ENCODE measurements at places on chromosomes 5 and 9.

- no peak for DNase-seq
- H3K27me3 ChIP-seq, result no peaks in the 10 kb centered on the region
Observed at GRCh38 chr9:6788162-6789016, 30.6 kb downstream of the KDM4C start.

- no peak overlapping the region for H3K4me3 ChIP-seq
- peak overlapping the region; percentile 72 for H3K27ac ChIP-seq
- H3K27me3 ChIP-seq, result no peaks in the 10 kb centered on the region
Observed at GRCh38 chr5:172925336-172925948, 33.8 kb upstream of the RPL26L1 start.

DNA sequence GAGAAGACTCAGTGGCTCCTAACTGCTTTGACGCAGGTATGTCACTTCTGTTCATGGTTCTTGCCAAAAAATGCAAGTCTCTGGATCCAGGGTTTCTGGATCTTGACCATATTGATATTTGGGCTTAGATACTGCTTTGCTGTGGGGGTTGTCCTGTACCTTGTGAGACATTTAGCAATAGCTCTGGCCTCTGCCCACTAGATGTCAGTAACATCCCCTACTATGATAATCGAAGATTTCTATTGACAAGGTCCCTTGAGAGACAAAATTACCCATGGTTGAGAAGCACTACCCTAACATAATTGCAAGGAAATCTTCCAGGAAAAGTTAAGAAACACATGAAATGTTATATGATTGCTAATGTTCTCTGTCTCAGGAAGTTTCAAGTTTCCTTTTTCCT lies 285.4 kb downstream of the TMEM232 start:
- DNase-seq, result no peak
- H3K27me3 ChIP-seq, result no peaks in the 10 kb centered on the region
- no peaks in the 10 kb centered on the region for H3K4me1 ChIP-seq
- H3K36me3 ChIP-seq, result no peaks in the 10 kb centered on the region
- no peak overlapping the region for H3K27ac ChIP-seq

DNA sequence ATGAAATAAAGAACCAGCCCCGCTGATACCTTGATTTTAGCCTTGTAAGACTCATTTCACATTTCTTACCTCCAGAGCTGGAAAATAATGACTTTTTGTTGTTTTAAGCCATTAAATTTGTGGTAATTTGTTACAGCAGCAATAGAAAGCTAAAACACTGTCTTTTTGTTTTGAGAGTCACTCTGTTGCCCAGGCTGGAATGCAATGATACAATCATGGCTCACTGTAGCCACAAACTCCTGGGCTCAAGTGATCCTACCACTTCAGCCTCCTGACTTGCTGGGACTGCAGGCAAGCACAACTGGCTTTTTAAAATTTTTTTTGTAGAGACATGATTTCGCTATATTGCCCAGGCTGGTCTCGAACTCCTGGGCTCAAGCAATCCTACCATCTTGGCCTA lies 34.7 kb upstream of the MYO10 start:
- DNase-seq, result no peak
- H3K27ac ChIP-seq, result no peak overlapping the region
- H3K4me3 ChIP-seq, result no peak overlapping the region
- H3K4me1 ChIP-seq, result no peaks in the 10 kb centered on the region
- H3K27me3 ChIP-seq, result peaks cover 2% of the 10 kb centered on the region

DNA sequence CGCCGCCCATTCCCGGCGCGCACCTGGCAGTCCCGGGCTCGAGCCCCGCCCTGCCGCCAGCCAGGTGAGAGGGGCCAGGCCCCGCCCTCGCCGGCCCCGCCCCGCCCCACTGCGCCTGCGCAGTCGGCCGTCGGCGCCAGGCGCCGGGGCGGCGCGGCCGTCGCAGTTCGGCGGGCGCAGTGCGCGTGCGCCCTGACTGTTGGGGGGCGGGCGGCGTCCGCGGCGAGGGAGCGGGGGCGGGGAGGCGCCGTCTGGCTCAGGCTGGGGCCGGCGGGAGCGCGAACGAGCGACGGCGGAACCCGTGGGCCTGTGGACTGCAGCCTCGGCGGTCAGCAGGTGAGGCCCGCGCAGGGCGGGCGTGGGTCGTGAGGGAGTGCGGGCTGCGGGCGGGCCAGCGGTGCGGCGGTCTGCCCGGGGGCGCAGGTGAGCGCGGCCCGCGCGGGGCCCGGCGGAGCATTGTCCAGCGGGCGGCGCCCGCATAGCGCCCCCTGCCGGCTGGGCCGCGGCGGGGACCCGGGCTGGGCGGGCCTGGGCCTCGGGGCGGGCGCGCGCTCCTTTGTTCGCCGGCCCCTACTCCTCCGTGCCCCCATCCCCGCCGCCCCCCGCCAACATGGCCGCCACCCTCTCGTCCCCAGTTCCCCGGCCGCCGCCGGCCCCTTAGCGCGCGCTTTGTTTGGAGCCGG lies at the start of gene SPIN1:
TSS of gene SPIN1 (plus strand) at position 242 of the 683 bp plus-strand sequence. CDS start 38,096 bp downstream, outside the sequence.
- H3K4me3 ChIP-seq, result peak within 1 kb of the TSS; percentile 92
- peaks cover 14% of the 10 kb centered on the region for H3K27me3 ChIP-seq
- no peaks in the 10 kb centered on the region for H3K36me3 ChIP-seq
- peak; percentile 90 for DNase-seq
- peak within 1 kb of the TSS; percentile 92 for H3K27ac ChIP-seq
- peaks cover 28% of the 10 kb centered on the region for H3K4me1 ChIP-seq

DNA sequence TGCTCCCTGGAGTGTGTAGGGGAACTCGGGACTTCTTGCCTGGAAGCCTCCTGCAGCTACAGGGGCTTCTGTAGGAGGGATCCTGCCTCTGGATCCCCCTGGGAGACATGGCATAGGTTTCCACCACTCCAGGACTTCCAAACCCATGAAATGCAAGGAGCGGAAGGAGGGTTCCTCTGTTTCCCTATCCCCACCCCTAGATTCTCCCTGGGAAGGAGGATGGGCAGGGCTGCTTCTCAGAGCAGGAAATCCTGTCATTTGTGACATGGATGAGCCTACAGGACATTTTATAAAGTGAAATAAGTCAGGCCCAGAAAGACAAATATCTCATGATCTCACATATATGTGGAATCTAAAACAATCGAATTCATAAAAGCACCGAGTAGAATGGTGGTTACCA lies 23.5 kb upstream of the SLC25A48 start:
- DNase-seq, result no peak
- H3K27ac ChIP-seq, result no peak overlapping the region
- H3K4me3 ChIP-seq, result no peak overlapping the region

DNA sequence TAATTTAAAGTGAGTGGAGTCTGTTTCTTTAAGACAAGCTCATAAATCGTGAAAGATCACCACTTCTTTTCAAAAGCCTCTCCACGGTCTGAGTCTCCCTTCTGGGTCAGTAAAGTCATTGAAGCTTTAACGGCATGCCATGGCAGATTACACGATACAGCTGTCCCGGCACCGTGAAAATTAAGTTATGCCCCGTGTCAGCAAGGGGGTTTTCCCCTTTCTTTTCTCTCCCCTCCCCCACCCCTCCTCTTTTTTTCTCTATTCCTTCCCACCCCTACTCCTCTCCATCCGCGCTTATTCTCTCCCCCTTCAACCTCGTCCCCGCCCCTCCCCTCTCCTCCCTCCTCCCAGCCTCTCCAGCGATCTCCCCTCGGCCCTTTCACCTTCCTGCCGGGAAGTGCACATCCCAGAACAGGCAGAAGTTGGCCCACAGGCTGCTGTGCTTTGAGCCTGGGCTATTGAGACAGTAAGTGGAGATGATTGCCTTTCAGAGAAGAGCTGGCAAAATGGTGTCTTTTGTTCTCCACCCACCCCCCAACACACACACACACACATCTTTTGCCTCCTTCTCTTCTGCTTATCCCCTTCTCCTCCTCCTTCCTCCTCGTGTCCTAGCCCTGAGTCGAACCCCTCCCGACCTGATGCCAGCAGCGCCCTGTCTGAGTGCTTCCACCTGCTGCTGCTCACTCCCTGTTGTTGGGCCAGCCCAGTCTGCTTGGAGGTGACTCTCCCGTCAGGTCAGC lies 44.1 kb downstream of the GAS1 start:
- no peak overlapping the region for H3K27ac ChIP-seq
- peaks cover 2% of the 10 kb centered on the region for H3K4me1 ChIP-seq
- H3K27me3 ChIP-seq, result peaks cover 33% of the 10 kb centered on the region
- no peaks in the 10 kb centered on the region for H3K36me3 ChIP-seq
- H3K4me3 ChIP-seq, result no peak overlapping the region

DNA sequence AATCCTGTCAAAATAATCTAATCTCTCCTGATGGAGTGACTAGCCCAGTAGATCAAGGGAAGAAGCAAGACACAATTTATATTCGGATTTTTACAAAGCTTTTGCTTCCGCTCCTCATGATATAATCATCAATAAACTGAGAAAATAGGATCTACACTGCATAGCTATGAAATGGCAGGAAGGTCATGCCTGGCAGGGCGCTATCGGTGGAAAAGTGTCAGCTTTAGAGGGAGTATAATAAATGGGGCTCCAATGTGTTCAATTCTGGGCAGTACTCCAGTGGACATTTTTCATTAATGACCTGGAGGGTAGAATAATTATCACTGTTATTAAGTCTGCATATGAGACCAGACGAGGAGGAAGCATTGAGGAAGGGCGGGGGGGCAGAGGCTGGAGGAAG lies 1013.3 kb upstream of the DMAC1 start:
- no peak overlapping the region for H3K4me3 ChIP-seq
- no peaks in the 10 kb centered on the region for H3K36me3 ChIP-seq
- no peak for DNase-seq
- no peak overlapping the region for H3K27ac ChIP-seq
- H3K4me1 ChIP-seq, result no peaks in the 10 kb centered on the region

DNA sequence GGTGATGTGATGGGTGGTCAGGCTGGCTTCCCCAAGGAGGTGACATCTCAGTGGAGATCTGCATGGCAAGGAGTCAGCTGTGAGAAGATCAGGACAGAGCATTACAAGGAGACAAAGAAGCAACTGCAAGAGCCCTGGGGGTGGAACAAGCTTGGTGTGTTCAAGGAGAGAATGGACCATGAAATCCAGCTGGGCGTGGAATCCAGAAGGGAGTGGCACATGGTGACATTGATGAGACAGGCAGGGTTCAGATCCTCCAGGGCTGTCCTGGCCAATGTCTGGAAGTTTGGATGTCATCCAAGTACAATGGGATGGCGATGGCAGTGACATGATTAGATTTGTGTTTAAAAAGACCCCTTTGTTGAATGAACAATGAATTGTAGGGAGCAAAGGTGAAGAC lies 175.6 kb downstream of the MACROH2A1 start:
- no peak overlapping the region for H3K27ac ChIP-seq
- DNase-seq, result no peak
- peaks cover 13% of the 10 kb centered on the region for H3K27me3 ChIP-seq
- no peak overlapping the region for H3K4me3 ChIP-seq

GRCh38 chr5:104385906-104386305 lies 823.3 kb upstream of the NUDT12 start:
- peaks cover 4% of the 10 kb centered on the region for H3K27me3 ChIP-seq
- DNase-seq, result no peak
- H3K4me1 ChIP-seq, result no peaks in the 10 kb centered on the region
- no peak overlapping the region for H3K4me3 ChIP-seq

Measured in immature natural killer cell (primary cell).